ENCODE measurements at places on chromosomes 13 and 19.
A peak's percentile ranks its signal among the peaks of the same experiment; 100 is the strongest.

- no peak for ATAC-seq
These were observed 20.3 kb downstream of the DCAF15 start for GRCh38 chr19:13972368-13973155.

DNA sequence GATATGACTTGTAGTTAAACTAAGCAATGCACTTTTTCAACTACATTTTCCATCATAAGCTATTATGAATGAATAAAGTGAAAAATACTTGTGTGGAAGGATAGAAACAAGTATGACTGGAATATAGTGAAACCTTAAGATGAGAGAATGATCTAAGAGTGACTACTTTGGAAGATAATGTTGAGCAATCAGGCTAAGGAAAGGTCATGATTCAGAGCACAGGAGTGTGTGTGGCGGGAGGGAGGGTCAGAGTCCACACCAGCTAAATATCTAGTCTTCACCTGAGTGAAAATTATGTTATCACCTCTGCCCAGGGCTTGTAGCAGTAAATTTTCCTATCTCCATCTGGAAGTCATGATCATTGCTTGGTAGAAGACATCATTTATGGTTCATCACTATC lies 833.4 kb upstream of the ATXN8OS start:
- no peak for ATAC-seq

GRCh38 chr19:39199025-39199424 lies 2.3 kb downstream of the NCCRP1 start:
- ATAC-seq = 0 out of 3 replicates have a peak, but pooled peaks have one; percentile 8

GRCh38 chr19:12314553-12314952 lies 18.9 kb downstream of the ZNF563 start:
- ATAC-seq = no peak

DNA sequence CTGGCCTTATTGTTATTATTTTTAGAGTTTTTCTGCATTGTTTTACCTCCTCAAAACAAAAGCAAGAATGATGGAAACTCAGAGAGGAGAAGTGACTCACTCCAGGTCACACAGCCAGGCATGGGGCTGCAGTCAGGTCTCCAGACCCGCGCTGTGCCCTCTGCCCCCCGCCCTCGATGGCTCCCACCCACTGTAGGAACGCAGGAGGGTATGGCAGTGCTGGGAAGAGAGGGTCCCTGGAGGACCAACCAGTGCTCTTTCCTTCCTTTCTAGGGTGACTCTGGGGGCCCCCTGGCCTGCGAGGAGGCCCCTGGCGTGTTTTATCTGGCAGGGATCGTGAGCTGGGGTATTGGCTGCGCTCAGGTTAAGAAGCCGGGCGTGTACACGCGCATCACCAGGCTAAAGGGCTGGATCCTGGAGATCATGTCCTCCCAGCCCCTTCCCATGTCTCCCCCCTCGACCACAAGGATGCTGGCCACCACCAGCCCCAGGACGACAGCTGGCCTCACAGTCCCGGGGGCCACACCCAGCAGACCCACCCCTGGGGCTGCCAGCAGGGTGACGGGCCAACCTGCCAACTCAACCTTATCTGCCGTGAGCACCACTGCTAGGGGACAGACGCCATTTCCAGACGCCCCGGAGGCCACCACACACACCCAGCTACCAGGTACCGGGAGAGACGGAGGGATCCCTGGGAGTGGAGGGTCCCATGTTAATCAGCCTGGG lies 5.6 kb downstream of the TIMM13 start:
- ATAC-seq = no peak

GRCh38 chr13:97328222-97328790 lies 105.7 kb upstream of the RAP2A start:
- peak; percentile 75 for ATAC-seq

DNA sequence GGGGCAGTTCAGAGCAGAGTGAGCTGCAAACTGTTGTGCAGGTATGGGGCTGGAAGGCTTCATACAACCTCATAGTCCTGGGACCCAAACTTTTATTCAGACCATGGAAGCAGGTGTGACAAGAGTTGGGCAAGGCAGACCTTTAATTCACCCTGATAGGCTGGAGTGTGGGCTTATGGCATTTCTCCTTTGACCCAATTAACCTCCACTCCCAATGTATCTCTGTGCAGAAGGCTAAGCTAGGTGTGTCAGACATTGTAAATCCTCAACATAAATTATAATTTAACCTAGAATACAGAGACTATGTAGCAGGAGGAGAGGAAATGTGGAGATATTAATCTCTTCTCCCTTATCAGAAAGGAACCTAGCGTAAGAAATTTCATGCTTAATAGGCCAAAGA lies 12.2 kb upstream of the OR10H2 start:
- no peak for ATAC-seq

DNA sequence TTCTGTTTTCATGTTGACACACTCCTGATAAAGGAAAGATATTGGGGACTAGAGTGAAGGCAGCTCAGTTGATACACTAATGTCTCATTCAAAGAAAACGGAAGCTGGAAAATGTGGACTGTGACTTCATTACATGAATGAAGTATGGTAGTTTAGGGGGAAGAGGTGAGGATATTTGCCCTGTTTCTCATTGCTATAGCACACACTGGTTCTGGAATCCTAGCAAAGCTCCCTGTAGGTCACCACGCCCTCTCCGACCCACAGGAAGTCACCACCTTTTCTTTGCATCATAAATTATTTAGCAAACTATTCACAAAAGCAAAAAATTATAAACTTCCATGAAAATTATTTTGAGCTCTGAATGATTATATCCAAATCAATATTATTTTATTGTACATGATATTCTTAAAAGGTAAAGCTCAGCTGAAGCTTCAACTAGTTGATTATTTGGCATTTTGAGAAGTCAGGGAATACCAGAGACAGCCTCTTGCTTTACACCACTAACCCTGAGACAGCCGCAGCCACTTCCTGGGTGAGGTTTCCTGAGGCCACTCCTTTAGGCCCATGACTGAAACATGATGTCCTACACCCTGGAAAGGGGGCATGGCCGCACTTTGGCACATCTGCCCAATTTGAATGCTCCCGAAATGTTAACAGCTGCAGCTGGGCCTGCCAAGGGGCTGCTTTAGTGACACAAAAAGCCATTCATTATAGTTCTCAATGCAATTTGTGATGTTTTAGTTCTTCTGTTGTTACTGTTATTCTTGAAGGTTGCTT lies 50.0 kb upstream of the WDFY2 start:
- ATAC-seq = no peak
